ENCODE measurements at places on chromosomes 2 and 18.

DNA sequence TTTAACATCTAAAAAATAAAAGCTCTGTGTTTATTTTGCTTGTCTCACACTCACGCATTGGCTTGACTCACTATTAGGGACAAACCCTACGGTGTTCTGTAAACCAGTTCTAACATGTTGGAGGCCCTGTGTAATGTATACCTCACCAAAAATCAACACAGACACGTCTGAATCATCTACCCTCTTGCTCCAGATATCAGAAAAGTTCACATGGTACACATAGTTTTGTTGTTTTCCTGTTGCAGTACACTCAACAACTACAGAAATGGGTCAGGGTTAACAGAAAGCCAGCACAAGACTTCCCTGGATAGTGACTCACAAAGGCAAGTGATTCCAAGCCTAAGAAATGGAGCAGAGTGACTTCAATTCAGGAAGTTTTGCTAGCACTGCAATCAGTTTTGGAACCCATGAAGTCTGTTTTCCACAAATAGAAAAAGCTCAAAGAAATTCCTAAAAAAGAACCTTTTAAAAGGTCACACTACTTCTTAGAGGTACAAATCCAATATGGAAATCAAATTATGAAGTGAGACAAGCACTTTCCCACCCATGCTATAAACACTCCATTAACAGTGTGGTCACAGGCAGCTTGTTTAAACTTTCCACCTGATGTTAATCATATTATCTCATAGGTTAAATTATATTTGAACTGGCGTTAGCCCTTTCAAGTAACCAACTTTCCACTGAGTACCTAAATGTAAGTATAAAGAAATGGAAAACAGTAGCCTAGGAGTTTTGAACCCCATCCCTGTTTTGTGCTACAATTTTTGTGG, 87.4 kb downstream of the GAREM1 start:
- DNase-seq, result no peak

DNA sequence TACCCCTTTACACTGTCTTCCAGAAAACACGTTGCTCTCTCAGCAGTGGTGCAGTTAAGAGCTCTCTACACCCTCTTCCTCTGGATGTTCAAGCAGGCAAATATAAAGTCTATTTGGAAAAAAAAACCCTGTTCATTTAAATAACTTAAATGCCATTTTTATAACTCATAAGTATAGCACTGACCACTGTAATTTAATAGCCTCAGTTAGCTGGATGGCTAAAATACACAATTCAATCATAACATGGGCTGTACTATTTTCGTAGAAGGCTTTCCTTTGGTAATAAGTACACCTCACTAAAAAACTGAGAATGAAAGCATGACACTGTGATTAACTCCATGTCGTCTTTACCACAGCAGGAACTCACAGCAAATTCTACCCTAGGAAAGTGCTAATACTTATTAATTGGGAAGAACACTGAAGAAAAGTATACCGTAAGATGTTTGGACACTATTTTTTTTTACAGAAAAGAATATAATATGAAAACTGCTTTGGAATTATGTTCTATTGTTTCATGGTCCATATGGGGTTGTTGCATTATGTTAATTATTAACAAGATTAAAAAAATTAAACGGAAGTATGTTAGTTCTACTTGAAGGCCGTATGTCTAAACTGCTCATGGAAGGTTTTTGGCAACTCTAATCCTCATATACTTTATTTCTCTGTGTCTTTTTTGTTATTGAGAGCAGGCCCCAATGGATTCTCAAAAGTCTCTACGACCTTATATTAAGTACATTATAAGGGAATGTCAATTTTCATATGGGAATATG, 269.1 kb downstream of the ZNF385B start:
- no peak for DNase-seq

DNA sequence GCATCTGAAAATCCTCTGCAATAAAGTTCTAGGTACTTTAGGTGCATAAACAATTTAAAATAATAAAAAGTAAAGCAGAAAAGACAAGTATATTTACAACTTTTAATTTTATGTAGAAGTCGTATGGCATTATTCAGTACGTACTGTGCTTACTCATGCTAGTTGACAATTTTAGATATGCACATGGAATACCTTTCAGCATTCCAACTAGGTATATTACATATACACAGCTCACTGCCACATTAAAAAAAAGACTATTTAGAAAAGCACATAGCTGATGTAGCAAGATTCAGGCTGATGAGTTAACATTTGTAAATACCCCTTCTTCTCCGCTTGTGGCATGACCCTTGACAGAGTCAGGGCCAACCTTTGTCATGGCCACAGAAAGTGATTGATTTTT, 171.2 kb downstream of the FBXO15 start:
- no peak for DNase-seq

DNA sequence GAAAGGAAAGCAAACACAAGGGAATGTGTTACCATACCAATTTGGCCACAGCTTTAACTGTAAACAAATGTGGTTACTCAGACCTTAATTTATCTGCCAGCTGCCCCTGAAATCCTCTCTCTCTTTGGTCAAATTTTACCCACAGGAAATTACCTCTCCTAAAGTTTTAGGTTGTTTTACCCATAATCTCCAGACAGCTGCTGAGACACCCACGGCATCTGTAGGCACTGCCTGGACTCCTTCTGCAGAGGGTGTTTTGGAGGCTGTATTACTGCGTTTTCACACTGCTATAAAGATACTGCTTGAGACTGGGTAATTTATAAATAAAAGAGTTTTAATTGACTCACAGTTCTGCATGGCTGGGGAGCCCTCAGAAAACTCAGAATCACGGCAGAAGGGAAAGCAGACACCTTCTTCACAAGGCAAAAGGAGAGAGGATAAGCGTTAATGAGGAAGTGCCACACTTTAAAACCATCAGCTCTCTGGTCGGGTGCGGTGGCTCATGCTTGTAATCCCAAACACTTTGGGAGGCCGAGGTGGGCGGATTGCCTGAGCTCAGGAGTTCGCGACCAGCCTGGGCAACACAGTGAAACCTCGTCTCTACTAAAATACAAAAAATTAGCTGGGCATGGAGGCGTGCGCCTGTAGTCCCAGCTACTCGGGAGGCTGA, 677.5 kb upstream of the FSHR start:
- no peak for DNase-seq

DNA sequence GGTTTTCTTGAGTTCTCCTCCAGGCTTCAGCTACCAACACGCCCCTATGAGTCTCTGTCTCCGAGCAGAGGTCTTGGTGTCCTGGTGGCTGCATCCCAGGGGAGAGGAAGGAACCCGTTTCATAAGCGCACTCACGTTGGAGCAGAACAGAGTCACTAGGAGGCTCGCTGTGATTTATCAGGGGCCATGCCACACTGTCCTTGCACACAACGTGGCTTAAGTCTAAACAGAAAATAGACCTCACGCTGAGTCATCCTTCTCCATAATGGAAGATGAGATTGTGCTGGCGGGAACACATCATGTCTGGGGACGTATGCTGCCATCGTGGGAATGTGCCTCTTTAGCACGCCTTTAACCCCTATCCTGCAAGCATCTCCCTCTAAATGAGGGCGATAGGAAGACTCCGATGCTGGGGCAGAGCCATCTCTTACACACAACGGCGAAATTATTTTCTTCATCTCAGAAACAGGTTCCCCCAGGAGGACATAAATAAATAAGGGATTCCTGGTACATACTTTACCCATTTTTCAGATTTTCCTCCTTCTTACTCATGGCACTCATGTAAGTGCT, 211.4 kb downstream of the KLHL29 start:
- no peak for DNase-seq

DNA sequence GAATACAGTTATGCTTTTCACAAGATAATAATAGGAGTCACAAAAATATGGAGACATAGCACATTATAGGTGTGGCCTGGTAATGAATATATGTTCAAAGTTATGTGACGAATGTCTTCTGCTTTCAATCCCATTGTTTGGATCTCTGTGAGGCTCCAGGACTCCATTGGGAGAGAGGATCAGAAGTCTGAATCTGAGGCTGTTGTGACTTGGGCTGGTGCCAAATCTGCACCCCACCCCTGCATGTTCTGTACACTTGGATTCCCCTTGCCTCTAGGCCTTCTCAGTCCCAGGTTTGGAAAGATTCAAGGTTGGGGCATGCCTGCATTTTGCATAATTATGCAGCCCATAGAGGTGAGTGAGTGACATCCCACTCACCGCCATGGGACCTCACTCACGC, 103.1 kb upstream of the MGAT5 start:
- no peak for DNase-seq

DNA sequence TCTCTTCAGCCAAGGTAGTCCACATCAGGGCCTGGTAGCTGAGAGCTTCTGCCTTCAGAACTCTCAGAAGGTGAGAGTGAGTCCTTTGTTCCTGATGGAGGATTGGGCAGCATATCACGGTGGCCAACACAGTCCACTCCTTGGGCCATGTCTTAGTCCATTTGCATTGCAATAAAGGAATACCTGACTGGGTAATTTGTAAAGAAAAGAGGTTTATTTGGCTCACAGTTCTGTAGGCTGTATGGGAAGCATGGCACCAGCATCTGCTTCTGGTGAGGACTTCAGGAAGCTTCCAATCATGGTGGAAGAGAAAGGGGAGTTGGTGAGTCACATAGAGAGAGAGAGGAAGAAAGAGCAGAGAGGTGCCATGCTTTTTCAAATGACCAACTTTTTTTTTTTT, 98.8 kb downstream of the ADCYAP1 start:
- no peak for DNase-seq

GRCh38 chr2:195477248-195477995, 179.6 kb upstream of the SLC39A10 start:
- DNase-seq, result no peak

- DNase-seq, result no peak
Observed at GRCh38 chr2:220101980-220102379, 474.6 kb downstream of the SLC4A3 start.

GRCh38 chr2:138522556-138522955, 21.0 kb downstream of the SPOPL start:
- no peak for DNase-seq

GRCh38 chr18:25826823-25827222, 263.6 kb downstream of the SS18 start:
- DNase-seq, result no peak

DNA sequence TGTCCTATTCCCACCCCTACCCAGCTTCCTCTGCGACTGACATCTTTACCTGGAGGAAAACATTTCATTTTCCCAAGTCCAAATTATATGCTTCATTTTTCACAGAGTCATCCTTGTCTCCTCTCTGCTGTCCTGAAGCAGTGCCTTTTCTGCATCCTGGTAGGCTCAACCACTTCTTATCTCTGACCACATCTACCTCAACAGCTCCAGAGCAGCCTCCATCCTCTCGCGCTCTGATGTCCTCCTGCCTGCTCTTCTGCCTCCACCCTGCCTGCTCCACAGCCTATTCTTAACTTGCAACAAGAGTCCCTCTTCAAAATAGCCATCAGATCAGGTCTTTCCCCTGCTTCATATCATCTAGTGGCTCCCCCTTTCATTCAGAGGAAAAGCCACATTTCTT, 457.1 kb downstream of the PARD3B start:
- DNase-seq, result no peak

DNA sequence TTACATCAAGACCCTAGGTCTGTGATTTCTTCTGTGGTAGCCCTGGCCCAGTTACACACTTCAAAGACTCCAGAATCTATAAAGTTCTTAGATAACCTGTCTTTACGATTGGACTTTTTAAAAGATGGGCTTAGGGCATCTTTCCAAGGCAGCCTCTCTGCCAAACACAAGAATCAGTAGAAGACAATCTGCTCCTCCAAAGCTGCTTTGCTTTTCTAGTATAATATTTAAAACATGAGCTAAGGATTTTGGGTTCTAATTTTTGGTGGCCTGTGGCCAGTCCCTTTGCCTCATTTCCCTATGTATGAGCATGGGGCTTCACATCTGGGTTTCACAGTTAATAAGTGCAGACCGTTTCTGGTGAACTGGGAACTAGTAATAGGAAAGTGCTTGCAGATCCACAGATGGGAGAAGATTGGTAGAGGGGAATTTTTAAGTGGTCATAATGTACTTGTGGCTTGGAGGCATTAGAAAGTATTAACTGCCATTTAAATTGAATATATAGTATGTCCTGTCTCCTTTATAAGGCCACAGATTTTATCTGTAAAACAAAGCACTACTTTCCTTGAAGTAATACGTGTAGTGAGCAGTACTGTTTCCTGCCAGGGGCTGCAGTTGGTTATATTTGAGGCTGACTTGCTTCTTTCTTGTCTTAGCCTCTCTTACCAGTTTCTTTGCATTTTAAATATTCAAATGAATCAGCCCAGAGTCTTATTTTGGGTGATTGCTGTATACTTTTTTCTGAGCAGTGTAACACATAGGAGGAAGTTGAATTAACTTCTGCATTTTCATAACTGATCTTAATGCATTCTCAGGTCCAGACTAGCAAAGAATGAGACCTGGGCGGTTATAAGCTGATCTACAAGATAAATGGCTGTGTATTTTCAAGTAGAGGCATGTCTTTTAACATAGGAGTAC, 1.5 kb downstream of the ARPC2 start:
- no peak for DNase-seq

GRCh38 chr2:39739386-39739785, 39.7 kb downstream of the THUMPD2 start:
- no peak for DNase-seq

GRCh38 chr18:50982802-50983179, 15.0 kb downstream of the ELAC1 start:
- DNase-seq, result no peak

DNA sequence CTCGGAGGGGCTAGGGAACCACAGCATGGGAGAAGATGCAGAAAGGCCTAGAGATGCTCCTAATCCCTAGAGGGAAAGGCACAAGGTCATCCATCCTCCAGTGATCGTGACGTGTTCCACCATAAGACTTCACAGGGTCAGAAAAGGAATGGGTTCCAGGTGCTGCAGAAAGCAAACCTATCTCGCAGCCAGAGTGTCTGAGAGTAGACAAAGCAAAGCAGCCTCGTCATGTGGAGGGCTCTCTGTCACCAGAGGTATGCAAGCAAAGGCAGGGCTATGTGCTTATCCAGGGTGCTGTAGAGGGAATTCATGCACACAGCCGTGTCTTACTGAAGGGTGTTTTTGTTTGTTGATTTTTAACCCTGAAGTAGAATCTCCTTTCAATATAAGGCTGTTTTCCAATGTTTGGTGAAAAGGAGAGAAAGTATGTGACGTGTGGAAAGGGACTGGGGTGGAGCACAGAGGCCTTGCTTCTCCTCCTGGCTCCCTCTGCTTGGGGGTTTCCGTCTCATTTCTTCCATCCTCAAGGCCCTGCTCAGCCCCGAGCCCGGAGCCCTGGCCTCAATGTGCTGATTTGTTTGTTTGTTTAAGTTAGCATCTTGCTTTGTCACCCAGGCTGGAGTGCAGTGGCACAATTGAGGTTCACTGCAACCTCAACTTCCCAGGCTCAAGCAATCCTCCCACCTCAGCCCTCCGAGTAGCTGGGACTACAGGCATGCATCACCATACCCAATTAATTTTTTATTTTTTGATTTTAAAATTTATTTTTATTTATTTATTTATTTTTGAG, 3.0 kb downstream of the GPR55 start:
- peak; percentile 14 for DNase-seq

DNA sequence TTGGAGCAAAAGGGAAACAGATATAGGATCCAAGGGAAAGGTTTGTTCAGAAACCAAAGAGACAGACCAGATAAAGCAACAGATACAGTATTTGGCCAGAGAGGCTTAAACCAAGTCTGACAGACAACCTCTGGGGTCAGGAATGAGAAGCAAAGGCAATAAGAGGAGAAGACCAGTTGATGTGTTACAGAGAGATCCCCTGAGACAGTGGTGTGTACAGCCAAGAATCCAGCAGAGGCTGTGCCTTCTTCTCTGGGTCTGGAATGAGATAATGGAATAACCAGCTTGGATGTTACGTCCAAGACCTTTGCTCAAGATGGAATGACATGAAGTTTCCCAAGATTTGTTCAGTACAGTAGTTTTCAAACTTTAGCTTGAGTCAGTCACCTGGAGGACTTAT, 61.1 kb downstream of the MDH1 start:
- DNase-seq, result no peak
